ENCODE measurements at places on chromosomes 4 and X.

DNA sequence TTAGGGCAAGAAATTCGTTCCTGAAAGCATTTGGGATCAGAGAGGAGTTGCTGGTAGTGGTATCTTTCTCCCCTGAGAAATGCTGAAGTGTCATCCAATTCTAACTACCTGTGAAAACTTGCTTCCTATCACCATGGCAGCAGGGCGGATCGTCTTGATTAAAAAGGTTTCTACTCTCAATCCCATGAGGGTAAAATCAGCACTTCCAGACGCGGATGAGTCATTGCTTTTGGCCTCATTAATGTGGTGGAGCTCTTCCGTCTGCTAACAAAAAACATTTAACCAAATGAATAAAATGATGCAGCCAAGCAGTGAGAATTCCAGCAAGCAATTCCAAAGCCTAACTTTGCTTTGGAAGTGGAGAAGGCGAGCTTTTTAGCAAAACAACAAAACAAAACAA, 325.6 kb downstream of the CAMK2D start:
- DNase-seq = peak; percentile 92

- no peak for DNase-seq
Observed at GRCh38 chrX:137431693-137432488, 134.0 kb upstream of the ZIC3 start.

DNA sequence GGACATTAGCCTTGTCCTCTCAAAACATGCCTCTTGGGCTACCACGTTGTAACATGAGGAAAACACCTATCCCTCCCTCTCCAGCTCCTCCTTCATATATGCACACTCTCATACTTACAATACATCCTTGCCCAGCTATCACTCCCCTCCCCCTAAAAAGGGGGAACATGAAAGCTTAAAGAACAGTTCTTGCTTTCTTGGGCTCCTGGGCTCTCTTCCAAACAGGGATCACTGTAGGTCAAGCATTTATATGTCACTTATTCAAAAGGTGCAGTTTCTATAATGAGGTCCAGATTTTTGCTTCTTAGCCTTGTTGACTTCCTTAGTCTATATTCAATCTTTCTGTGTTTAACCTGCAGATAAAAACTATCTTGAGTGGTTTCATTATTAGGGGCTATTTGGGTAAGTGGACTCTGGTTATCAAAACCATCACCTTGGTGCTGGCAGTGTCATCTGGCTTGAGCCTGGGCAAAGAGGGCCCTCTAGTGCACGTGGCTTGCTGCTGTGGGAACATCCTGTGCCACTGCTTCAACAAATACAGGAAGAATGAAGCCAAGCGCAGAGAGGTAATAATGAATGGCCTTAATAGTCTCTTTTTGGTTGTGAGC, 119.4 kb downstream of the AKAP4 start:
- DNase-seq = peak; percentile 26

GRCh38 chr4:18105030-18106011, 83.8 kb upstream of the LCORL start:
- no peak for DNase-seq

GRCh38 chr4:1933700-1934099, 62.5 kb downstream of the NSD2 start:
- no peak for DNase-seq

- no peak for DNase-seq
Observed at GRCh38 chr4:89308161-89308500, 531 bp upstream of the GPRIN3 start.

Measured in muscle of leg (tissue), 16 donors.